ENCODE measurements at places on chromosomes 12 and 14.

DNA sequence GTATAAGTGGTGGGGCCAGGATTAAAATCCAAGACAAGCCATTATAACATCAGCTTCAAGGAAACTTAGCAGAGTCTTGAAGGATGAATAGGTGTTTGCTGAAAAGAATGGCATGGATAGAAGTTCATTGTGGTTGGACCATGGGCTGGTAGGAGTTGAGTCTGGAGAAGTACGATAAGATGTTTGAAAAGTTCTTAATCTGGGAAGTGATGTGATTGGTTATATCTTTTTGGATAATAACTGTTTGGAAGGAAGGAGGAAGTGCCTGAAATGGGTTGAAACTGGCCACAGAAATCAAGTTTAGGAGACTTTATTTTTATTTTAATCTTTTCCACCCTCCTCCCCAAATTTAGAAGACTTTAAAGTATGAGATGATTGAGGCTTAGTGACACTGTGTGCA is 4.9 kb downstream of the DENR start:
- DNase-seq: peak; percentile 41

DNA sequence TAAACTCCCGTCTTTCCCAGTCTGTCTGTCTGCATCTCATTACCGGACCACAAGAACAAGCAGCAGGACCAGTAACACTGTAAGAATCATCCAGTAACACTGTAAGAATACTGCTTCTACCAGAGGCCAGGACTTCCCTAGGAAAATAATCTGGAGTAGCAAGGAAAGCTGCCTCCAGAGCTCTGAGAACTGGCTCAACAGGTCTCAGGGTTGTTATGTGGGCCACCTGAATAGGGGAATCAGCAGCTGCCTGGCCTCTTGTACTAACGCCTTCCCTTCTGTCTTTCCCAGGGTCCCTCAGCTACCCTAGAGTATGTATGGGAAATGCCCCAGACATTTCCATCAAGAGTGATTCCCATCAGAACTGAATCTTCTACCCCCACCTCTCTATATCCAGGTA is 954 bp upstream of the SLC39A2 start:
- no peak for DNase-seq

DNA sequence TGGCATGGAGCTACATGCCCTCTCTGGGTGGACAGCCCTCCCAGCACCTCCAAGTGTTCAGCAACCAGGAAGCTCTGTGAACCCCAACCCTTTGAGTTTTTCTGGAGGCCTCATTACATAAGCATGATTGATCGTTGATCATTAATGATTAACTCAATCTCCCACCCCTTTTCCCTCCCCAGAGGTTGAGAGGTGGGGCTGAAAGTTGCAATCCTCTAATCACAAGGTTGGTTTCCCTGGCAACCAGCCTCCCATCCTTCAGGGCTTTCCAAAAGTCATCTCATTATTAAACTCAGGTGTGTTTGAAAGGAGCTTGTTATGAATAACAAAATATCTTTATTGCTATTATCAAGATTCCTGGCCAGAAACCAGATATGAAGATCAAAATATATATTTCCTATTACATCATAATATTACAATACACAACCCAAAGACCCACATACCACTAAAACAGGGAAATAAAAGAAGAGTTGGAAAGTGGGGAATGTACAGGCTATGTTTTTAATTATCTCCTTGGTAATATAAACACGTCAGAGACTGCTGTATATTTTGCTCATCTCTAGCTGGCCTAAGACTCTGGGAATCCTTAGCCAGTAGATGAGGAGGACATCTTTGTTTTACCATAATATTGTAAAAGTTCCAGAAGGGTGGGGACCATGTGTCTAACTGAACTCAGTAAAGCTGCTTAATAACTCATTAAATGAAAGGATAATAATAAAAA is 73.6 kb downstream of the SSPN start:
- DNase-seq: no peak

- DNase-seq: peak; percentile 52
Observed at GRCh38 chr14:104799244-104800014, 1.5 kb upstream of the ZBTB42 start.

GRCh38 chr12:118166946-118167345 is 31.0 kb downstream of the PEBP1 start:
- DNase-seq: no peak

DNA sequence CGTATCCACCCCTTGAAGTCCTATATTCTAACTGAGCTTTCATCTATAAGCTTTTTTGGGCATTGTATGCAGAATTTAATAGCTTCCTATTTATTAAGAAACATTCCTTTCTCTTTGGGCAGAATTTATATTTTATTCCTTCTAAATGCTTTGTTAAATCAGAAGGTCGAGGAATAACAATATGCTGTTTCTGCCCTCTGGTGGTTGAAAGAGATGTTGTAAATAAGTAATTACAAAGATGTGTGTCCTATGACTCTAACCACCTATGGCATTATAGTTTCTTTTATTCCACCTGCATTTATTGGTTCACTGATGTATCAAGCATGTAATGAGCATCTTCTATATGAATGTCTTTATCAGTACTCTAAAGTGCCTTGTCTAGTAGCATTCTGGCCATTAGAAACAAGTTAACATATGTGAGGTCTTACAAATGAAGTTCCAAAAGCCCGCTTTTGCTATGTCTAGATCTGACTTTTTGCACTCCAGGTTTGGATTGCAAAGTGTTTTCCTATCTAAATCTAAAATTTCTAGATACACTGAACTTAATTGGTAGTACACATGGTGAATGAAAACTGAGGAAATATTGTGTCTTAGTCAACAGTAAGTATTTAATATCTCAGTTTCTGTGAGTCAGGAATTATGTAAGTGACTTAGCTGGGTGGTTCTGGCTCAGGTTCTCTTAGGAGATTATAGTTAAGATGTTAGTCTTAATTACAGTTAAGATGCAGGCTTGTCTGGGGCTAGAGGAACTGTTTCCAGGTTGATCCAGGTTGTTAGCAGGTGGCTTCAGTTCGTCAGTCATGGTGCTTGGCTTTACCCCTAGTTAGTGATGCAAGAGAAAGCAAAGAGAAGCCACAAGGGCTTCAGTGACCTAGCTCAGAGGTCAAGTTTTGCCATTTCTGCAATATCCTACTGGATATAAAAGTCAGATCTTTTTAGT is 57.5 kb downstream of the PLEKHA5 start:
- DNase-seq: peak; percentile 81

GRCh38 chr14:61475316-61475715 is 153.9 kb downstream of the PRKCH start:
- peak; percentile 90 for DNase-seq

GRCh38 chr12:104720339-104721038 is 237.6 kb downstream of the SLC41A2 start:
- peak; percentile 87 for DNase-seq

DNA sequence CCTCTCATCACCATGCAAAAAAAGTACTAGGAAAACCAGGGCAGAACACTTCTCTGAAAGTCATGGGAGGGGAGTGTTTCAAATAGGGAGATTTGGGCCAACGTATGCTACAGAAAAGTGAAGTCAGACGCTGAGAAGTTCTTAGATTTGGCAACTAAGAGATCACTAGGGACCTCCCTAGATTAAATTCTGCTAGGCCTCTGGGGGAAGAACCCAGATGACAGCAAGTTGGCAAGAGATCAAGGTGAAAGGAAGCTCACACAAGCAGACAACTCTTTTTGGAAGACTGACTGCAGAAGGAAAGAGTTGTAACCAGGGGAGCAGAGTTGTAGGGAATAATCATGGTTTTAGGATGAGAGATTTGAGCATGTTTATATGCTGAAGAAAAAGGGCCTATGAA is 20.7 kb downstream of the IQSEC3 start:
- DNase-seq: no peak

- no peak for DNase-seq
Observed at GRCh38 chr12:5585178-5585577, 153.3 kb downstream of the NTF3 start.

DNA sequence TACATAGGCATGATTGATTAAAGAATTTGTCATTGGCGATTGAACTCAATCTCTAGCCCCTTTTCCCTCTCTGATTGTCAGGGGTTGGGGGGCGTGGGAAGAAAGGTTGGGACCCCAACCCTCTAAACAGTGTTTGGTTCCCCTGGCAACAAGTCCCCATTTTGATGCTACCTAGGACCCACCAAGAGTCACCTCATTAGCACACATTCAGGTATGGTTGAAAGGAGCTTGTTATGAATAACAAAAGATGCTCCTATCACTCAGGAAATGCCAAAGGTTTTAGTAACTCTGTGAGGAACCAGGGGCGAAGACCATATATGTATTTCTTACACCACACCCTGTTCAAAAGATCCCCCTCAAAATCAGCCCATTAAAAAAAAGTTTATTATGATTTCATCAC is 14.3 kb downstream of the RNF212B start:
- no peak for DNase-seq

- DNase-seq: no peak
Observed at GRCh38 chr14:88204221-88204620, 118.8 kb downstream of the KCNK10 start.

DNA sequence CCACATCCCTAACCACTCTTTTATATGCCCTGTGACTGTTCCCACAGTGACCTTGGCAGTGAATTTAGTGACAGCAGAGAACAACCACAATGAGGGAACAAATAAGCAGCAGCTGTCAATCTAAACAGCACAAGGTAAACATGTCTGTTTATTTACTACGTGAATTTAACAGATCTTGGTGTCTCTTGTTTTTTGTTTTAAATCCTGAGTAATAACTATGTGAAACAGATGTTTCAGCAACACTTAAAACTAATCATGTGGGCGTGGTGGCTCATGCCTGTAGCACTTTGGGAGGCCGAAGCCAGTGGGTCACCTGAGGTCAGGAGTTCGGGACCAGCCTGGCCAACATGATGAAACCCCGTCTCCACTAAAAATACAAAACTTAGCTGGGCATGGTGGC is 17.0 kb upstream of the CFAP54 start:
- peak; percentile 71 for DNase-seq

GRCh38 chr14:23629832-23630396 is 6.2 kb upstream of the DHRS2 start:
- no peak for DNase-seq

- no peak for DNase-seq
Observed at GRCh38 chr12:50514526-50515276, 9.9 kb downstream of the DIP2B start.

DNA sequence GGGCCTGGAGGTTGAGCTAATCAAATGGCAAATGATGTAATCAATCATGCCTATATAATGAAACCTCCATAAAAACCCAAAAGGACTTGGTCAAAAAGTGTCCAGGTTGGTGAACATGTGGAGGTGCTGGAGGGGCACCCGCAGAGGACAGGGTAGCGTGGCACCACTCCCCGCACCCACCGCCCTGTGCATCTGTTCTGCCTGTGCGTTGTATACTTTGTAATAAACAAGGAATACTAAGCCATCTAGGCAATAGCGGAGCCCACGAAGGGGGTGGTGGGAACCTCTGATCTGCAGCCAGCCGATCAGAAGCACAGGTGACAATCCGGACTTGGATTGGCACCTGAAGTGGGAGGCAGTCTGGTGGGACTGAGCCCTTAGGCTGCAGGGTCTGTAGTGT is 75.8 kb upstream of the GPR68 start:
- no peak for DNase-seq

DNA sequence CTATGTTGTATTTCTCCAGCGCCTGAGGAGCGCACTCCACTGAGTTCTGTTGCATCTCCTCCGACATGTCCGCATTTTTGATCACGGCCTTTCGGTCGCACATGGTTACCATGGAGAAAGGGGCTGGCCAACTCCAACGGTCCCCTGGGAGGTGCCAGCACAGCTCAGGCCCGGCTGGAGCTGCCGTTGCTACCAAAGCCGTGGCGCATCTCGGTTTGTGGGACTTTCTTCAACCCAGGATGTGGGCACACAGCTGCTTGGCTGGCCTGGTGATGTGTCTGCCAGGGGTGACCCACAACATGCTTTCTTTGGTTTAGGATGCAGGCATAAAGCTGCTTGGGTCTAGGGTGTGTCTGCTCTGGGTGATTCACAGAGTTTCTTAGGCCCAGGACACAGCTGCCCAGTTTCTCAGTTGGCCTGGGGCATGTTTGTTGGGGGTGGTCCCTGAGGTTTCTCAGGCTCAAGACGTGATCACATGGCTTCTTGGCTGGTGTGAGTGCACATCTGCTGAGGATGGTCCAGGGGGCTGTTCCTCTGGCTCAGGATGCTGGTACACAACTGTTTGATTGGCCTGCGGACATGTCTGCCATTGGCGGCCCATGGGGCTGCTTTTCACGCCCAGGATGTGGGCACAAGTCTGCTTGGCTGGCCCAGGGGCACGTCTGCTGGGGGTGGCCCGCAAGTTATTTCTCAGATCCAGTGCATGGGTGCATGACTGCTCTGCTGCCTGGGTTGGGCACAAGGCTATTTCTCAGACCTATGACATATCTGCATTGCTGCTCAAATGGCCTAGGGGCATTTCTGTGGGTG is 25.9 kb upstream of the GTF2A1 start:
- DNase-seq: no peak

GRCh38 chr12:47725893-47726292 is 603 bp upstream of the ENDOU start:
- no peak for DNase-seq

GRCh38 chr12:3545121-3545796 is 54.3 kb downstream of the PRMT8 start:
- no peak for DNase-seq

- DNase-seq: peak; percentile 90
Observed at GRCh38 chr14:105248368-105249181, at the start of gene BTBD6. BTBD6 (plus strand) TSS chr14:105248533; CDS start chr14:105248712, 179 bp downstream.

- DNase-seq: no peak
Observed at GRCh38 chr12:152440-152839, 61.5 kb downstream of the SLC6A12 start.

DNA sequence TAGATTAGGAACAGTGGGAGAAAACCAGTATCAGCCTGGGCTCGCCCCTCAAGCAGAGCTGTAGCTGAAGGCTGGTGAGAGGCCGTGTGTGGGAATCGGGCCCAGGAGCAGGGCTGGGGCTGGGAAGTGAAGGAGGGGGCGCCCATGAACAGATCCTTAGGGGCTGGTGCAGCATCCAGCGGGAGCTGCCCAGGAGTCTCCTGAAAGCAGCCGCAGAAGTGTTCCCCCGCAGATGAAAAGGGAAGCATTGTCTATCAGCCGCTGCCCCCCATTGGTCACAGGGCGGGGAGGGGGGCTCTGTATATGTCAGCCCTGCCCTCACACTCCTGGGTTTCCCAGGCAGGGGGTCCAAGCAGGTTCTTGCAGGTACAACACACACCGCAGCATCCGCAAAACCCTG is 15.6 kb upstream of the RFLNA start:
- DNase-seq: no peak

DNA sequence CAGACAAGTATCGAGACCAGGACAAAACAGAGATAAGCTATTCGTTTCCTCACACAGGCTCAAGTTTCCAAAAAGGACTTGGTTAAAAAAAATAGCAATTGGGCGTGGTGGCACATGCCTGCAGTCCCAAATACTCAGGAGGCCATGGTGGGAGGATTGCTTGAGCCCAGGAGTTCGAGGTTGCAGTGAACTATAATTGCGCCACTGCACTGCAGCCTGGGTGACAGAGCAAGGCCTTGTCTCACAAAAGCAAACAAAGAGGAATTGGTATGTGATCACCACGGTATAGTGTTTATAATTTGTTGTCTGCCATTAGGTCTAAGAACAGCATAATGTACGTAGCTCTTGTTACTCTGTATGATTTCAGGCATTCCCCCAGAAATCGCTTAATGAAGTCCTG is 175.3 kb downstream of the DERA start:
- no peak for DNase-seq

GRCh38 chr12:32105986-32106516 is 596 bp upstream of the BICD1 start:
- DNase-seq: peak; percentile 18

Data from hematopoietic multipotent progenitor cell treated with erythropoietin and hydrocortisone succinate and interleukin-3 and kit ligand, for 6 days (in vitro differentiated cells).